WERI-Rb-1 (cell line): ENCODE measurements at places on chromosomes 5 and 9.

DNA sequence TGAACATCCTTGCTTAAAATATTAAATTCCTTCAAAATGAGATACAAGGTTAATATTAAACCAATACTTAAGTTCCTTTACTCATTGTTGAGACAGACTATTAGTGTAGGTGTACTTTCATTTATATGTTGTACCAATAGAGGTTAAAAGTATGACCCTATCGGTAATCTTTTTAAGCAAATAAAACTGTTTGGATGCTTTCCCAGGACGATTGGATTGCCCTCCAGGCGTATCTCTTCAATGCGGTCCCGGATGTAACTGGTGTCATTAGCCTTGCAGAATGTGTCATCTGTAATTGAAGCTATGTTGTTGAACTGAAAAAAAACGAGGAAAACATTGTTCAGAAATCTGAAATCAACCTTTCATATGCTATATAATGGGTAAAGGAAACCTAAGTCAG, 18.9 kb downstream of the OGN start:
- DNase-seq: no peak

DNA sequence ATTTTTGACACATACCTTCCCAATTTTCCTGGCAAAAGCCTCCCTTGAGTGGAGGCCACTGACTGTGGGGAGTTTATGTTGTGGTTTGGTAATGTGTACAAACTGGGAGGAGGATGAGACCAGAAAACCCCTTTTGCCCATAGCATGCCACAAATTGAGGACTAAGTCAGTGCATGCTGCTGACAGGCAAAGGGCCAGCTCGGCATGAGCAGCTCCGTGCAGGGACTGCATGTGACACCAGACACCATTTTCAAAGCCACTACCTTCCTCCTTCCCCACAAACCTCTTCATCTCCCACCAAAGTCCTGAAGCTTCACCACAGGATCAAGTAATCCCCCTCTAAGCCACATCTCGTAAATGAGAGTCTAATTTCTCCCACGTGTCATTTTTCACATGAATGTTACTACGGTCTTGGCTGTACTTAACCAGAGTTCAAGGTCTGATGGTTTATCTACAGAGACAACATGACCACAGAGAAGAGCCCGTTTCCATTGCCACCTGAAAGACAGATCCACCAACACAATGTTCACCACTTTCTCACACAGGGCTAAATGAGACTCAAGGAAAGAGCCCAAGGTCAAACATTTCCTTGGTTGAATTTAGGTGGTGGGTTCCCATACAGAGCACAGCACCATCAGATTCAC, 106.5 kb downstream of the NFIB start:
- DNase-seq: no peak

- no peak for DNase-seq
Measured at GRCh38 chr5:61228691-61229280, 66.5 kb upstream of the SMIM15 start.

- no peak for DNase-seq
Measured at GRCh38 chr5:76408104-76408654, 5.1 kb downstream of the IQGAP2 start.

DNA sequence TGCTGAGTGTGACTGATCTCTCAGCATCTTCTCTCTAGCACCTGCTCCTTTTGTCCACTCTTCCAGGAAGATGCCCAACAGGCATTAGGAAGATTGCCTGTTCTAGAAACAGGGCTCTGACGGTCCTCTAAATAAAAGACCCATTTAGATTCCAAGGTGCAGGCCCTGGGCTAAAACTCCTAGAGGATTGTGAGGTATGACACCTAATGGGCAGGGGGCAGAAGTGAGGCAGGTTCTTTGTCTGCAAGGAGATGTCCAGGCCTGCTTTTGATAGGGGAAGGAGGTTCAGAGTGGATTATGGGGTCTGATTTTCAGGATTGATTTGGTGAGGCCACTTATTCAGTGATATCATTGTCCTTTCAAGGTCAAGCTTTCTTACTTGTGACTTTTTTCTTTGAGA, 140.8 kb upstream of the TRPC7 start:
- DNase-seq: no peak

GRCh38 chr5:78791501-78792100, 143.0 kb upstream of the LHFPL2 start:
- no peak for DNase-seq

DNA sequence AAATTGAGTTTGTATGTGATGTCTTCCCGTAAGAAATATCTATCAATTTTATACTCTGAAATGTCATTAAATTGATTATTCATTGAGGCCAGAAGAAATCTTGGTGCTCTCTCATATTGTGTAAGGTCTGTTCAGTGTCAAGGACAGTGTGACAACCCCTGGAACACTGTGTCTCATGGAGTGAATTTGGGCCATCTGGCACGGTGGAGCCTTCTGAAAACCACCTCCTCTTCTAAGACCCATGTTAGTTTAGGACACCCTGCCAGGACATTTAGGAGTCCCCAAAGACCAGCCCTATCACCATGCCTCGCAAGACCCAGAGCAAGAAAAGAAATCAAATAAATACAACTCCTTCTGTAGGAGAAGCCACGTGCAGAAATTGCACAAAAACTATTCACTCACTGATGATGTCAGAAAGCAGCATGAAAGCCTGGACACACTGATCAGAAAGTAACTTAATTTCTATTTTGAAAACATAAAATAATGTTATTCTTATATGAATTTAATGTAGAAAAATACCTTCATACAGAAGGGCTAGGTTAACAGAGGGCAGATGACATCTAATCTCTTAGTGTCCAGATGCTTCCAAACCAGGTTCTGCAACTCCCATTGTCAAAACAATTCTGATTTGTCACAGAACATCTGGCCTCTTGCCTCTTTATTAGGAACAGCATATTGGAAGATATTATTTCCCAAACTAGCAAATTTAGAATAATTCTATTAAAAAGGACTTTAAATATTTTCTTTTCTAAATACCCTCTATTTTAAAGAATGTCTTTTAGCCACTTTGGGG, 298.8 kb downstream of the NR2F1-AS1 start:
- no peak for DNase-seq

DNA sequence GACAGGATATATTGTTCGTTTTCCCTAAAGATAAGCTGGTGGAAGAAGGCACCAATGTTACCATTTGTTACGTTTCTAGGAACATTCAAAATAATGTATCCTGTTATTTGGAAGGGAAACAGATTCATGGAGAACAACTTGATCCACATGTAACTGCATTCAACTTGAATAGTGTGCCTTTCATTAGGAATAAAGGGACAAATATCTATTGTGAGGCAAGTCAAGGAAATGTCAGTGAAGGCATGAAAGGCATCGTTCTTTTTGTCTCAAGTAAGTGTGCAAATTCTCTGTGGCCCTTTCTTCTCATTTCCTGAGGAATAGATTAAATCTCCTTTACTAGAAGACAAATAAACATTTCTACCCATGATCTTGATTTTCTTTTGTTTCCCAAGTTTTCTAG, 38.0 kb downstream of the OSMR start:
- no peak for DNase-seq

DNA sequence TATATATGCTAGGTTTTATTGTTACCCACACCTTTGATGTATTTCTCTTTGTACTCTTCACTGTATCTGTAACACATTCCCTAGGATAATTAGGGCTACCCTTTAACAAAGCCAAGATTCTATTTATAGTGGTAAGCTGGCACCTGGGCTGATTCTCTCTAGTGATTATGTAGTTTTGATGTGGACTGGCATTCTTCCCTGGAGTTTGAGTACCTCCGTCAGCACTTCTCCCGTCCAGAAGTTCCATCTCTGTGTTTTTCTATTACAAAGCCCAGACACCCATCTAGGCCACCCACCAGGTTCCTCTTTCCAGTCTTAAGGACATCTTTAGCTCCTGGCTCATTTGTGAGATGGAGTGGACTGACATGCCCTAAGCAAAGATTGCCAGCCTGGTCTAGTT, 55.9 kb upstream of the CDKN2B start:
- DNase-seq: no peak

DNA sequence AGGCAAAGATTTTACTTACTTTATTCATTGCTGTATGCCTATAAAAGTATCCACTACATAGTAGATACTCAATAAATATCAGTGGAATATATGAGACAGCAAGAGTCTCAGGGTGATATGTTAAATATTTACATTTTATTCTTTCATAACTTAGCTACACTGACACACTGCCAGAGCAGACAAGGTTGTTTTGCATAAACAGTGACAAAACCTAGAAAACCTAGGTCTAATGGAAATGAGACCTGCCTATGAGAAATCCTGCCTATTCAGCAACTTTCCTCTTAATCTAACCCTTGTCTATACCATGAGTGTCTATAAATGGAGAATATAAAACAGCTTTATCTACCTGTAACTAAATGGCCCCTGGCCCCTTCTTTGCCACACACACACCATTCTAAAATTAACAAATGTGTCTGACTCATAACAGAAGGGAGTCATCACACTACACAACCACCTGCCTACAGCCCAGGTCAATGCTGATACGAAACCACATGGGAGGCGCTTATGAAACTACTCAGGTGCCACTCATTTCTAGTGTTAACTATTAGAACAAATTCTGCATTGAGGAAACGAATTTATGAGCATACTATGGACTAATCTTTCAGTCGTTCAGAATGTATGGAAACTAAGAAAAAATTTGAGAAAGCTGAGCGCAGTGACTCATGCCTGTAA, 60.3 kb downstream of the UBAP2 start:
- no peak for DNase-seq

DNA sequence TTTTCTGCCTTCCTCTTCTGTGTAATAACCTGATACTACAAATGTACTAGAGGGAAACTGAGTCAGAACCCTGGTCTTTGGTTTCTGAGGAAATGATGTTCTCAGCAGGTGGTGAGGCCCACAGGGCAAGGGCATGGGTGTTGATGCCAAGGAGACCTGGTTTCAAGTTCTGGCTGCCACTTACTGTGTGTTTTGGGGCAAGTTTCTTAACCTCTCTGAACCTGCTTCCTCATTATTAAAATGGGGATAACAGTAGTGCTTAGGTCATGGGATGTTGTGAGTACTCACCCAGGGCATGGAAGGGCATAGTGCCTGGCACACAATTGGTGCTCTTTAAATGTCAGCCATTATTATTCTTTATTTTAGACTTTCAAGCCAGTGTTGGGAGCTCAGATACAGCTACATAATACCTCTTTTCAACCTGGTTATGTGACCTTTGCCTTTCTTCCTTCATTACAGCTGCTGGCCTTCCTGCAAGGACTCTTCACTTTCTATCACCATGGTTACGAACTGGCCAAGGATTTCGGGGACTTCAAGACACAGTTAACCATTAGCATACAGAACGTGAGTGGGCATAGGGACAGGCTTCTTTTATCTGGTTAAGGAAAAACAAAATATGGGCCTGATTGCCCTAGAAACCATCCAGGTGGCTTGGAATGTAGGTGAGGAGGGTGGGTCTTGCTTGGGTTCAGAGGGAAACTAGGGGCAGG, 131.5 kb downstream of the ARHGAP26 start:
- DNase-seq: no peak
